ENCODE measurements at places on chromosomes 4 and X. TPM values are rescaled to one million over a fixed set of nuclear protein-coding genes. Genes with fewer than 3 reads are reported as not detected.

Gene BRS3
- total RNA-seq: not detected

Gene F9
- total RNA-seq: not detected

Gene DGAT2L6
- total RNA-seq: 0.29 TPM

Gene RXFP1
- 0.58 TPM for total RNA-seq

Gene PHOX2B
- total RNA-seq: 0.12 TPM

Gene CMC4
- 12.3 TPM for total RNA-seq

Gene PNMA5
- not detected for total RNA-seq

Gene ZNF732
- total RNA-seq: 1.9 TPM

Gene GLRA3
- under 0.01 TPM for total RNA-seq

Gene CCDC149
- 14.8 TPM for total RNA-seq

Gene TAF7L
- 0.18 TPM for total RNA-seq

Gene SUPT20HL1
- total RNA-seq: not detected

Gene SSX7
- total RNA-seq: not detected

Gene CLDN22
- not detected for total RNA-seq

Gene LRIT3
- total RNA-seq: 0.47 TPM

Gene PRDM8
- 4.9 TPM for total RNA-seq

Gene AVPR2
- total RNA-seq: 4.1 TPM

Gene GATA1
- total RNA-seq: 0.58 TPM

Gene SPIN4
- total RNA-seq: 10.3 TPM

Gene PPP1R2C
- total RNA-seq: not detected

Gene CCNB3
- 0.47 TPM for total RNA-seq

Gene RAB9B
- total RNA-seq: 5.6 TPM

Gene CENPVL3
- 0.70 TPM for total RNA-seq

Data from metanephros (tissue), 2 donors.